ENCODE measurements at places on chromosomes 16 and 17.
A peak's percentile ranks its signal among the peaks of the same experiment; 100 is the strongest.

DNA sequence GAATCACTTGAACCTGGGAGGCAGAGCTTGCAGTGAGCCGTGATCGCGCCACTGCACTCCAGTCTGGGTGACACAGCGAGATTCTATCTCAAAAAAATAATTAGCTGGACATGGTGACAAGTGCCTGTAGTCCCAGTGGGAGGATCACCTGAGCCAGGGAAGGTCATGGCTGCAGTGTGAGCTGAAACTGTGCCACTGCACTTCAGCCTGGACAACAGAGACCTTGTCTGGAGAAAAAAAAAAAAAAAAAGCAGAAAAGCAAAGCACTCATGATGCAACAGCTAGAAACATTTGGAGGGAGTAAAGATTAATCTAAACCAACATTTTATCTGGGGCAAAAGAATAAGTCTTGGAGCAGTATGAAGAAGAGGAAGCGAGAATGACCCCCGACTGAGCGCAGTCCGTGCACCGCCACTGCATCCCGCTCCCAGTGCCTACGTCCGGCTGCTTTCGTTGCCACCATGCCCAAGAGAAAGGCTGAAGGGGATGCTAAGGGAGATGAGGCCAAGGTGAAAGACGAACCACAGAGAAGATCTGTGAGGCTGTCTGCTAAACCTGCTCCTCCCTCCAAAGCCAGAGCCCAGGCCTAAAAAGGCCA, 8.2 kb downstream of the PRPSAP1 start:
- DNase-seq: no peak

- DNase-seq: no peak
Observed at GRCh38 chr17:31587462-31587861, 196.0 kb downstream of the RAB11FIP4 start.

DNA sequence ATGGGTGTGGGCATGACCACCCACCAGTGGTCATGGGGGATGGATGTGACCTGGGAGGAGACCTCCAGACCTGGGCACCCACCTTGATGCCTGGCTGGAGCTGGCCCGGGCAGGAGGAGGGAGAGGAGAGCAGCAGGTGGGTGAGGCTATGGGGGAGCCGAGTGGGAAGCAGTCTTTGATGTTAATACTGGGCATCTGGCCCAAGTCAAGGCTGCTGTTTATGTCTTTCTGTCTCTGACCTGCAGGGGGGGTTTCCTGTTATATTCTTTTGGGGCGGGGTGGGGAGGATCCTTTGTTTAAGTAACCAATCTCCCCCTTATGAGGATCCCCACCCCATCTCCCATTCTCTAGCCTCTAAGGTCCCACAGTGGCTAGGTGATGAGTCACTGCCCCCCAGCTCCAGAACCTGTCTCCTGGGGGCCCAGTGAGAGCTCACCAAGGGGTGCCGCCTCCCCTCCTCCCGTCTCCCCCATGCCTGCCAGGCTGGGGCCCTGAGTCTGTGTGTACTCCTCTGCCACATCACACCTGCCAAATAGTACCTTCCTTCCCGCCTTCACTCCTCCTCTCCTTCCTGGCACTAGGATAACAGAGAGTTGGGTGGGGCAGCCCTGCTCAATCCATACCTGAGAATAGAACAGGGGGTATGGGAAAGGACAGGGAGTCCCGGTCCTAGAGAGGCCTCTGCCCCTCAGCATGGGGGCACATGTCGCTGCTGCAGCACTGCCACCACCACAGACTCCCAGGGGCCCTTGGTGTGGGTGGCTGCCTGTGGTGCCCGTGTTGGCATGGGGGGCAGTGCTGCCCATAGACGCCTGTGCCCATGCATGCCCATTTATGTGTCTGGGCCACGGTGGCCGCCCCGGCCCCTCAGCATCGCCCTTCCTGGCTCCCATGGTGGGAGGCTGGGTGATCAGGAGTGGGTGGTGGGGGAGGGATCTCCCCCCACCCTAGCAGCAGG, 7.3 kb downstream of the THRA start:
- DNase-seq: no peak

DNA sequence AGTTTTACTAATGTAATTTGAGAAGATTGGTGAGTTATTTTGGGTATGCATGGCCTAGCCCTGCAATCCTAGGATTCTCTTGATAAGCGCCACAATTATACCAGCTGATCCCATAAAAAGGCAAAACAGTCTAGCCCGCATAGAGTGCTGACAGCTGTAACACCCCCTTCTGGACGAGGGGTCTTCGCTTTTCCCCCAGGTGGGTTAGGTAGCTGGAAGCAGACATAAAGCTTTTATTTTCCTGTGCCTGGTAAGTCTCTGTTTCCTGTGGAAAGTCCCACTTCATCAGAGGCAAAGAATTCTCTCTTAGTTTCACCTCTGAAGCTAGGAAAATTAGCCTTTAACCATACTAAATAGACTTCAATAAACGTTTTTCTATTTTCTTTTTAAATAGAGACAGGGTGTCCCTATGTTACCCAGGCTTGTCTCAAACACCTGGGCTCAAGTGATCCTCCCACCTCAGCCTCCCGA, 108.3 kb downstream of the YPEL2 start:
- no peak for DNase-seq

DNA sequence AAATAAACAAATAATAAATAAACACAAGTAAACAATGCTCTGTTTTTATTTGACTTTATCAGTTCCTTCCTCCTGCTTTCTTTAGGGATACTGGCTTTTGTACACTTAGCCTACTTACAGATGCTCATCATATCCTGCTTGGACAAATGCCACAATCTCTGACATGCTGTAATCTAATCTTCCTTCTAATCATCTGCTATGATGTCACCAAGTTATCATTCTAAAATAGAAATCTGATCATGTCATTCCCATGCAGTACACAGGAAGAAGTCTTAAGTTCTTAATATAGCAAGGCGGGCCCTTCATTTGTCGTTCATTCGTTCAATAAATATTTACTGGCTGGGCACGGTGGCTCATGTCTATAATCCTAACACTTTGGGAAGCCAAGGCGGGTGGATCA, 9.1 kb upstream of the UBB start:
- no peak for DNase-seq

DNA sequence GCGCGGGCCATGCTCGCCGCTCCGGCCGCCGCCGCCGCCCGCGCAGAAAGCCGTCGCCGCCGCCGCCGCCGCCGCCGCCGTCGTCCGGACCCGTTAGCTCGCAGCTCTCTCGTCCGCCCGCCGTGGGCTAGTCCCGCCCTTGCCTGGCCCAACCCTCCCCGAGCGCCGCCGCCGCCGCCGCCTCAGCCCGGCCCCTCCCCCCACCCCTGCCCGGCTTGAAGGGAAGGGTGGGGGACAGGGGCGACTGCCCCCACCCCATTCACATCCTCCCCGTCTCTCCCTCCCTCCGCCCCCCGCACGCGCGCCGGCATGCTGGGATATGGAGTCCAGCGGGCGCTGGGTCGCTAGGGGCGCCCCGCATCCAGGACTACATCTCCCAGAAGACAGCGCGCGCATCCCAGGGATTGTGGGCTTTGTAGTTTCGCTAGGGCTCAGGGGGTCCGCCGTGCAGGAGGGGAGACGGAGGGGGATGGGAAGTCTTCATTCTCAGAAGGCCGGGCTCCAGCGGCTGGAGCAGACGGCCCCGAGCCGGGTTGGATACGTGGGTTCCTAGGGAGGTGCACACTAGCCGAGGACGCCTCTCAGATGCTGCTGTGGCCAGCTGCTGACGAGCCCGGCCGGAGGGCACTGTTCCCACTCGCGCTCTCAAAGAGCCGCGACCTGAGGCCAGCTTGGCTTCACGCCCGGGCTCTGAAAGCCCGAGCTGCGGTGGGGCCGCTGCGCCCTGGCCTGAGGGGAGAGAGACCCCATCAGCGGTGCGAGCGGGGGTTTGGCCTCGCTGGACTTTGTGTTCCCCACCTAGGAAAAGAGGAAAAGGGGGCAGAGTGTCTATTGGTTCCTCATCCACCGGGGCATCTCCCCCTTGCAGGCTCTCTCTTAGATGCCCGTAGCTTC, at the start of gene ST3GAL2:
Gene ST3GAL2 (minus strand): TSS at position 132 of the 894 bp plus-strand sequence. CDS start 40,570 bp downstream, outside the sequence.
- DNase-seq: peak; percentile 52

- no peak for DNase-seq
Observed at GRCh38 chr16:67775273-67775672, 31.1 kb downstream of the RANBP10 start.

- peak; percentile 23 for DNase-seq
Observed at GRCh38 chr16:11328172-11329070, 16.8 kb upstream of the RMI2 start.

DNA sequence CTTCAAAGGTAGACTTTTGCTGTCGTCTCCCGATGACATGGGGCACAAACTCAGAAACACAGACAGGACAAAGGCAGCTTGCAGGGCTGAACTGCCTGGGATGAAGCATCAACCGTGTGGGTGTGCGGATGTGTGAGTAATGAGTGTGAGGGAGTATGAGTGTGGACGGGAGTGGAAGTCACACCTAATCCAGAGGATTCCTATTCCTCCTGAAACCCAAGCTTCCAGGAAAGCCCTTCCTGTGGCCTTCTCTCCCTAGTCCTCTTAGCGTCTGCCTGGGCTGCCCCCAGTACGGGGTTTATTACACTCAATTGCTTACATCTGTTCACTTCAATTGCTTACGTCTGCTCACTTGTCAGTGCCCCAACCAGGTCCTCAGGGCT, 2.3 kb upstream of the IL4R start:
- DNase-seq: no peak

- no peak for DNase-seq
Observed at GRCh38 chr16:57735755-57736418, at the start of gene KATNB1. TSS of gene KATNB1 (plus strand) at chr16:57735770. CDS start at chr16:57737244, 1,474 bp downstream.

DNA sequence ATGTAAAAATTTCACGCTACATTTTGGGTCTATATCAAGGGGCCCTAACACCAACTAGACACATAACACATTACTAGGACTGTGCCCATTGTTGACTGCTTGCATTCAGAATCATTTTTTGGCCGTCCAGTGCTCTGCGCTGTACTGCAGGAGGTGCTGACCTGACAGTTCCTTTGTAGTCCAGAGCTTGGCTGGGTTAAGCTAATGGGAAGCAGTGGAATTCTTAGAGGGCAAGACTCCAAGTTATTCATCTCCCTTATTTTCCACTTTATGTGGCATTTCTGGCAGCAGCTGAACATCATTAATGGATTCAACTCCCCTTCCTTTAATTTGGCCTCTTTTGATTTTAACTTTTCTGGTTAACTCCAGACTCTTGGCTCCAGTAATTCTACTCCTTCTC, 351.7 kb downstream of the CDH8 start:
- DNase-seq: no peak

GRCh38 chr16:15983898-15984297, 34.5 kb downstream of the ABCC1 start:
- no peak for DNase-seq

DNA sequence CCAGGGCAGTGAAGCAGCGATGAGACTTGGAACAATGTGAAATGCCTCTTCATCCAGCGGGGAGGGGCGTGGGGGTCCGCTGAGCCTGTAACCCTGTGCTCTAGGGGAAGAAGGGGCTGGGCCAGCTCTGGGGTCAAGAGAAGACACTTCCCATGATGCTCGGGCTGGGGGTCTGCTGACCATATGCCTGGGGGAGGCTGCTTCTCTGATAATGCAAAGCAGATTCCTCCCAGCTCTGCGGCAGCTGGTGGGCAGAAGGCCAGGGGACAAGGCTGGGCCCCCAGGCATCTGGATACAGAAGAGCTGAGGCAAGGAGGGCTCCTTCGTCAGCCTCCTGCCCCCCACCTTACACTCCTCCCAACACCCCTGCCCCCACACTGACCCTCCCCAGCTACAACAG, 24.7 kb downstream of the NGFR start:
- DNase-seq: no peak

GRCh38 chr17:39064819-39065218, 86.6 kb downstream of the PLXDC1 start:
- no peak for DNase-seq

- DNase-seq: no peak
Observed at GRCh38 chr16:30903002-30903401, 6.6 kb downstream of the CTF1 start.

- no peak for DNase-seq
Observed at GRCh38 chr17:82569621-82570020, 50.1 kb downstream of the FOXK2 start.

- no peak for DNase-seq
Observed at GRCh38 chr17:56850591-56850990, 16.6 kb downstream of the DGKE start.

- no peak for DNase-seq
Observed at GRCh38 chr16:75745242-75745641, 19.0 kb upstream of the CPHXL start.

- peak; percentile 39 for DNase-seq
Observed at GRCh38 chr17:54899721-54900456, 763 bp upstream of the TOM1L1 start.

- DNase-seq: peak; percentile 43
Observed at GRCh38 chr17:57902117-57902799, 52.4 kb upstream of the MRPS23 start.

- DNase-seq: no peak
Observed at GRCh38 chr17:59378675-59379074, 47.2 kb downstream of the YPEL2 start.

DNA sequence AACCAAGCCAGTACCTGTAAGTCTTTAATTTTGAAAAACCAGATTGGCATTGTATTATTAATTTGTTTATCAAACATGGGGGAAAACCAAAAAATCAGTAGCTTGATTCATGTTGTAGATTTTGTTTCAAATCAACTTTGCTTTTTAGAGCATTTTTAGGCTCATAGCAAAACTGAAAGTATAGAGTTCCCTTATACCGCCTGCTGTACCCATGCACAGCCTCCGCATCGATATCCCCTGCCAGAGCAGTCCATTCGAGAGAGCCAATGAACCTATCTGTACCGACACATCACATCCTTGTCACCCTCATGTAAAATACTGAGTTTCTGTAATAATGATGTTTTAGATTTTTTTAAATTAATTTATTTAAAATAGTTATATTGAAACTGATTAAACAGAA, 16.2 kb upstream of the MRC2 start:
- DNase-seq: no peak

DNA sequence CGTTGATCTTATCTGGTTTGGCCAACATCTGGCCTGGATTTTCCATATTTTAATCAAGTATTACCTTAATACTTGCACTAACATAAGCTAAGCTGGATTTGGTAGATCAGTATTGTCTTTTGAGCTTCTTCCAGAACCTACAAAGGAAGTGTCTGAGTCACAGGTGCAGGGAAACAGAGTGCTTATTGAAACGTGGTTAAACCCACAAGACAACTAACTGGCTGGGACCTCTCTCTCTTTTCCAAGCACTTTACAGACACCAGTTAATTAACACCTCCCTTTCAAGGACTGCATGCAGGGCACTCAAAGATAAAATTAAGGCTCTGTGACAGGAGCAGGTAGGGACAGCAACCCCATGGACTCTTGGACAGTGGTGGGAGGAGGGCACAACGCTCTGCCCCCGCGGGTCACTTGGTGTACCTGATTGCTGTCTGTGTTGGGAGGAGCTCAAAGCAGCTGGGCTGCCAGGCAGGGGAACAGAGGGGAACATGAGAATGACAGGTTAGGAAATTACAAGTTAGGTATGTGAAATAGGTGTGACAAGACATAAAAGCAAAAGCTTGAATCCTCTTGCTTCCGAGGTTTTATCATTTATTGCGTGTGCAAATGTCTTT, 133.7 kb upstream of the MON1B start:
- DNase-seq: no peak

Data from NCI-H526 treated with DMSO at 0.1 percent for 48 hours (cell line).